ENCODE measurements at places on chromosomes 5 and 9. TPM values are rescaled to one million over a fixed set of nuclear protein-coding genes. Genes with fewer than 3 reads are reported as not detected.

The PLPP1 gene
- 70.6 TPM for total RNA-seq

The INSL4 gene
- total RNA-seq = not detected

The NUTM2G gene
- total RNA-seq = not detected

The DOCK2 gene
- 56.1 TPM for total RNA-seq

The CCDC69 gene
- total RNA-seq = 1.6 TPM
